Omental fat pad (tissue), 4 donors: ENCODE measurements at places on chromosomes 16 and 17.

- no peak for DNase-seq
These were observed 154.7 kb downstream of the ZNF423 start for GRCh38 chr16:49701065-49701685.

DNA sequence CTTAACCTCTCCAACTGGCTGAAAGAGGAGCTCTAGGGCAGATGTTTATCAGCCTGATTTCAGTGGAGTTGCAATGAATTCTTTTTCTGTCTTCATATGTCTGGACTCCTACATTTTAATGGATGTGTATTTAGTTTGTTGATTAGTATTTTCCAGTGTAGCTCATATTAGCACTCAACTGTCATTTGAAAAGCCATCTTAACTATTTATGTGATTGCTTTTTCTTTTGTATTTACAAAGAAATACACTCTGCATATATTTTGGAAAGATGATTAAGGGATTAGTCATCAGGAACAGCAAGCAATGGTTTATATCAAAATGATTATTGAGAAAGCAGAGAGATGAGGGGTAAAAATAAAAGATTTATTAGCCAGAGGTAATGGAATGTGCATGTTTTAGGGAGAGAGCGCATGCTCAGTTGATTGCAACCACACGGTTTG is 71.1 kb downstream of the WWOX start:
- no peak for DNase-seq

DNA sequence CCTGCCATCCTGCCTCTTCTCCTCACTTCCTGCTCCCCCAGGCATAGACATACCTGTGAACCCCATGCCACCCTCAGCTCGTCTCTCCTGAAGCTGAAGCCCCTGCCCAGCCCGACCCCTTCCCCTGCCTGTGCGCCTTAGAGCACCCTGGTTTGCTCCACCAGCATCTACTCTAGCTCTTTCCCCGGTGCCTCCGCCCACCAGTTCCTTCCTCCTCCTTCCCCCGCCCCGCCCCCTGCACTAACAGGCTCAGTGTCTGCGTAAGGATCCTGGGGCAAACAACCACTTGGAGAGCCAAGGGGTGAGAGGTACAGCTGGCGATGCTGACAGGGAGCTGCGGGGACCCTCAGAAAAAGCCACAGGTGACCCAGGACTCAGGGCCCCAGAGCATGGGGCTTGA is 1.9 kb downstream of the GPR142 start:
- no peak for DNase-seq

GRCh38 chr16:16817196-16817595 is 438.3 kb downstream of the NPIPA7 start:
- DNase-seq, result no peak

- no peak for DNase-seq
These were observed 4.6 kb upstream of the LYZL6 start for GRCh38 chr17:35948092-35948491.

DNA sequence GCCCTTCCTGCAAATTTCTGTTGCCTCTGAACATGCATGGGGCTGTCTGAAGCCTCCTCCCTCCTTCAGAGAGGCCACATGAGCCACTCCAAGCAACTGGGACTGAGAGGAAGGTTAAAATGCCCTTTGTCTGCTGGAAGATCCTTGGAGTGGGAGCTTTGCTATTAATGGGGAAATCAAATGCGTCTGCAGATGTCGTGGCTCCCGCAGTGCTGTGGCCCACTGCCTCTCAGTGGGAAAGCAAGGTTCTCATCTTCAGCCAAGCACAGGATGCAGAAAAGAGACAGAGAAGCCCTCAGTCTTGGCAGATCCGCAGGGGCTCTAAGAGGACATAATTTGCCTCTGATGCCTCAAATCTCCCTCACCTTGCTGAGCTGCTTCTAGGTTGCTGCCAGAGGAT is 34.8 kb downstream of the PEMT start:
- no peak for DNase-seq

- DNase-seq, result no peak
These were observed 24.1 kb upstream of the CDH5 start for GRCh38 chr16:66342294-66342900.

GRCh38 chr17:67628580-67629013 is 89.1 kb upstream of the NOL11 start:
- DNase-seq, result no peak
